Parietal lobe (tissue), 2 donors: ENCODE measurements at places on chromosomes 12 and 14. TPM values are rescaled to one million over a fixed set of nuclear protein-coding genes. Genes with fewer than 3 reads are reported as not detected.

SPPL3 gene
- 30.0 TPM for total RNA-seq

GUCY2C gene
- not detected for total RNA-seq

IL23A gene
- total RNA-seq = not detected

TEX52 gene
- total RNA-seq = not detected

RDH12 gene
- not detected for total RNA-seq

ACSS3 gene
- 6.3 TPM for total RNA-seq

OTX2 gene
- total RNA-seq = 0.31 TPM

COCH gene
- total RNA-seq = 36.9 TPM
